ENCODE measurements at places on chromosomes 2 and 18.
A peak's percentile ranks its signal among the peaks of the same experiment; 100 is the strongest.

DNA sequence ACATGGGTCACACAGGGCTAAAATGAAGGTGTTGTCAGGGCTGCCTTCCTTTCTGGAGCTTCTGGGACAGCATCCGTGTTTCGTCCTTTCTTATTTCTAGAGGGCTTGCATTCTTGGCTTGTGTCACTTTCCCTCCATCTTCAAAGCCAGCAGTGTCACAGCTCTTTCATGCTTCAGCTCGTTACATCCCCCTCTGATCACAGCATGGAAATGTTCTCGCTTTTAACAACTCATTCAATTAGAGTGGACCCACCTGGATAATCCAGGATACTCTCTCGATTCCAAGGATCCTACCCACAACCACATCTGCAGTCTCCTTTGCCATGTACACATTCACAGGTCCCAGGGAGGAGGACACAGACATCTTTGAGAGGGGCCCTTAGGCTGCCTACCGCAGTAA lies 316.2 kb upstream of the FIGN start:
- no peak for DNase-seq

DNA sequence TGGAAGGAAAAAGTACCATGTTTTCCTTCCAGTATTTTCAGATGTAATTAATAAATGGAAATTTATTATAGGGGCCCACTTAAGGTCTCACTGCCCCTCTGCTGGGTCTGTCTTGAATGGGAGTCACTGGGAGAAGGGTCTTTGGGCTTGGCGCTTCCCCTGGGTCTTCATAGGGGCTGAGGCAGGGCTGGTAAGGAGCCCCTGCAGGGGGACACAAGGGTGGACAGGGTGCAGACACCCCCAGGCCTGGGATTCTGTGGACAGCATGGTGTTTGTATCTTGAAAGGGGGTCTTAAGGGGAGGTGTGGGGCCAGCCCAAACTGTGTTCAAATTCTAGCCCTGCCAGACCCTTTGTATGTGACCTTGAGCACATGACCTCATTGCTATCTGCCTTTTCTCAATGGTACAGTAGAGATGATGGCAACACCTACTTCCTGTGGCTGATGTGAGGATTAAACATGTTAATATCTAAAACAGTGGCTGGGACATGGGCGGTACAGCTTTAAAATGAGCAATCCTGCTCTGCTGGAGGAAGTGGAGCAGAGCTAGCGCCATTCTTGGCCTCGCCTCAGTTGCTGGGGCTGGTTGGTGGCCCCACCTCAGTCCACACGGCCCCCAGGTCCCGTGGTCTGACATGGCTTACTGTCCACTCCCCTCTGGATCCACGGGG lies 71.6 kb downstream of the GNAL start:
- peak; percentile 16 for DNase-seq

DNA sequence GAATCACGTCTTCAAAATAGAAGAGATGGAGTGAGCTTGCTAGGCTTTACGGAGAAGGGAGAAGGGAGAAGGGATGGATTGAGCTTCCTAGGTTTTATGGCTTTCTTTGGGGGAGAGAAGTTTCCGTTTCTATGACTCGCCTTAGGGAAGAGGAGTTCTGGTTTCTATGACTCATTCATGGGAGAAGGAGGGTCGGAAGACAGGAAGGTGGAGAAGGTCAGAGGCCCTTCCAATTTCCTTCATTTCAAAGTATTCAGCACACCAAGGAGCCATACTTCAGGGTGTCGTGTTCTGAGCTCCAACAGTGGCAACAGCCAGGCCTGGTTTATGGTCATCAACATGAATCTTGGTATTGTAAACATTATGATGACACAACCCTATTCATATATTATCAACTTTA lies 284.7 kb upstream of the VWC2L start:
- DNase-seq, result no peak

DNA sequence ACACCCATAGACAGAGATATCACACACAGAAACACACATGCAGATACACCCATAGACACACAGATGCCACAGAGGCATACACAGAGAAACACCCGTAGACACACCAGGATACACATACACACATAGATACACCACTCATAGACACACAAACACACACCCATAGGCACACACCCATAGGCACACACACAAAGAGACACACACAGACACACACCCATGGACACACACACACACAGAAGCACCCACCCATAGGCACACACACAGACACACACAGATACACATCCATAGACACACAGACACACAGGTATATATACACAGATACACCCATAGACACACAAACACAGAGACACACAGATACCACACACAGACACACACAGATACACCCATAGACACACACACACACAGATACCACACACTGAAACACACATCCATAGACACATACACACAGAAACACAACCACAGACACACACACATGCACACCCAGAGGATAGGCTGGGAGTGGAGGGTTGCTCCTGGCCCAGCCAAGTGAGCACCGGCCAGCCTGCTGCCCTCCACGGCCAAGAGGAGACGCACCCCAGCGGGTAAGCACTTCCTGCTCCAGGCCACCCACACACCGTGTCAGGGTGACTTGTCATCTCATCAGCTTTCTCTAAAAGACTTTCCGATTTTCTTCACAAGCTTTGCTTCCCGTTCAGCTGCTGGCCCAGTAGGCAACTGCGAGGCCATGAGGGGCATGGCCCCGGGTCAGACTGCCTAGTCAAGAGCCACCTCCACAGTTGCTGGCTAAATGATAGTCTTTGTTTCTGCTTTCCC lies 14.1 kb upstream of the CNNM3 start:
- no peak for DNase-seq

DNA sequence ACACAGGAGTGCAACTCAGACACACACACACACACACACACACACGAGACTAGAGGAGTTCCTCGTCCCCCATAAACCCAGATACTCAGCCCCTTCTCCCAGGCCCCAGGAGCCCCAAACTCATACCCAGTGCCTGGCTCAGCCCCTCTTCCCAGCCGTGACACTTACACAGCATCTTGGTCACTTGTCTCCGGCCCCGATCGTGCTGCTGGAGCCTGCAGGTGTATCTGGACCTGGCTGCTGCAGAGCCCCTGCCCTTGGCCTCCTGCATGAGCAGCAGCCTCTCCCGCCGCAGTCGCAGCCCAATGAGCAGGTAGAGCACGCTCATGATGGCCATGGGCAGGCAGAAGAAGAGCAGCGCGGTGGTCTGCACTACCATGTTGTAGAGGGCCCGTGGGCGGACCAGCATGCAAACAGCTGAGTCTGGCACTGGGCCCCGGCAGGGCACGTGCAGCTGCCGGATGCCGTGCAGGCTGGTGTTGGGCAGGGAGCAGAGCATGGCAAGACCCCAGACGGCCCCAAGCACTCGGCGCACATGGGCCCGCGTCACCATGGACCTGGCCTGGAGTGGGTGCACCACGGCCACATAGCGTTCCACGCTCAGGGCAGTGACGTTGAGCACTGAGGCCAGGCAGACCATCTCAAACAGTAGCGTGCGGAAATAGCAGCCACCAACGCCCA lies 2.1 kb downstream of the NMUR1 start:
- no peak for DNase-seq

DNA sequence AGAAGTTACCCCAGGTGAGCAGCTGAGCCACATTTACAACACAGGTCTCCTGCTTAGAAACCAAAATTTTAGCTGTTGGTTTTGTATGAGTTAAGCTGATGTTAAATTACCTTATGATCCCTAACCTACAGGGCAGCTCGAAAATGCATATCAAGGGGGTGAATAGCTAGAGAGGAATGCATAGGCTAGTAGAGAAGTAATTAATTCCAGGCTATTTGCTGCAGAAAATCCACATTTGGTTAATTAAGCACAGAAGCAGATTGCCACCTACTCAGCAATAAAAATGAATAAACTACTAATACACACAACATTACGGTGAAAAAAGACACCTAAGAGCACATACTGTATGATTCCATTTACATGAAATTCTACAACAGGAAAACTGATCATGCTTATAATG lies 91.4 kb downstream of the OSBPL1A start:
- DNase-seq, result no peak

- no peak for DNase-seq
Observed at GRCh38 chr18:60892441-60892840, 440.8 kb upstream of the CDH20 start.

- no peak for DNase-seq
Observed at GRCh38 chr2:230447036-230447435, 31.0 kb downstream of the SP100 start.

- no peak for DNase-seq
Observed at GRCh38 chr18:54742120-54742519, 86.2 kb upstream of the RAB27B start.

- DNase-seq, result peak; percentile 51
Observed at GRCh38 chr2:199471443-199472057, 13.8 kb upstream of the SATB2 start.

DNA sequence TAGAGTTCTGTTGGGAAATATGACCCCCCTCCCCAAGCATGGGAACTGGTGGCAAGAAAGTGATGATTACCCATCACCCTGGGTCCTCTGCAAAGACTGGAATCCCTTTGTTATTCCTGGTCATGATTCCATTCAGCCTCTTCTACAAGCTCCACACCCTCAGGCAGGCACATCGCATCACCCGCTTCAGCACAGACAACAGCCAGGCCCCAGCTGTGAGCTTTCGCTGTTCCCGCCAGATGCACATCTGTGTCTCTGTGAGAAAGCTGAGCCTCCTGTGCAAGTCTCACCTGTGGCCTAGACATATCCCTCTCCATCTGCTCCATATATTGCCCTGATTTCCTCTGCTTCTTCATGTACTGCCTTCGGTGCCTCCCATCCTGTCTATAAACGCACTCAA lies 368.0 kb upstream of the RAB6C start:
- DNase-seq, result no peak

- DNase-seq, result peak; percentile 53
Observed at GRCh38 chr2:26822877-26823276, 25.1 kb upstream of the DPYSL5 start.

- DNase-seq, result no peak
Observed at GRCh38 chr2:50645346-50645745, 386.6 kb downstream of the NRXN1 start.

DNA sequence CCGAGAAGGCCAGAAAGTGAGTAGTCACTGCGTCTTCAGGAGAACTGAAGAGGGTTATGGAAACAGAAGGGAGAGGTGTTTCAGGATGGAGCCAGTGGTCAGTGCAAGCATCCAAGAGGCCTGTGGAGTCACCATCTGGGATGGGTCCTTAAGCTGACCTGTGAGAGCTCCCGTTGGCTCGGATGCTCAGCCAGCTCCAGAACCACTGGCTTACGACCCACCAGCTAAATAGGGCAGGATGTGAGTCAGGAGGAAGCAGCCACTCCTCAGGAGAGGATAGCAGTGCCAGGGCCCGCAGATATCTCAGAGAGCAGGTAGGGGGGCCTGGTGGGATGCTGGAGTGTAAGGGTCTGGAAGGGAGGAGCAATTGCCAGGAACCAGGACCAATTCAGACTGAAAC lies 63.1 kb upstream of the B3GNT7 start:
- DNase-seq, result no peak

GRCh38 chr18:3529077-3529476 lies 79.1 kb downstream of the TGIF1 start:
- DNase-seq, result no peak

GRCh38 chr2:103327386-103327785 lies 565.6 kb downstream of the TMEM182 start:
- DNase-seq, result no peak

DNA sequence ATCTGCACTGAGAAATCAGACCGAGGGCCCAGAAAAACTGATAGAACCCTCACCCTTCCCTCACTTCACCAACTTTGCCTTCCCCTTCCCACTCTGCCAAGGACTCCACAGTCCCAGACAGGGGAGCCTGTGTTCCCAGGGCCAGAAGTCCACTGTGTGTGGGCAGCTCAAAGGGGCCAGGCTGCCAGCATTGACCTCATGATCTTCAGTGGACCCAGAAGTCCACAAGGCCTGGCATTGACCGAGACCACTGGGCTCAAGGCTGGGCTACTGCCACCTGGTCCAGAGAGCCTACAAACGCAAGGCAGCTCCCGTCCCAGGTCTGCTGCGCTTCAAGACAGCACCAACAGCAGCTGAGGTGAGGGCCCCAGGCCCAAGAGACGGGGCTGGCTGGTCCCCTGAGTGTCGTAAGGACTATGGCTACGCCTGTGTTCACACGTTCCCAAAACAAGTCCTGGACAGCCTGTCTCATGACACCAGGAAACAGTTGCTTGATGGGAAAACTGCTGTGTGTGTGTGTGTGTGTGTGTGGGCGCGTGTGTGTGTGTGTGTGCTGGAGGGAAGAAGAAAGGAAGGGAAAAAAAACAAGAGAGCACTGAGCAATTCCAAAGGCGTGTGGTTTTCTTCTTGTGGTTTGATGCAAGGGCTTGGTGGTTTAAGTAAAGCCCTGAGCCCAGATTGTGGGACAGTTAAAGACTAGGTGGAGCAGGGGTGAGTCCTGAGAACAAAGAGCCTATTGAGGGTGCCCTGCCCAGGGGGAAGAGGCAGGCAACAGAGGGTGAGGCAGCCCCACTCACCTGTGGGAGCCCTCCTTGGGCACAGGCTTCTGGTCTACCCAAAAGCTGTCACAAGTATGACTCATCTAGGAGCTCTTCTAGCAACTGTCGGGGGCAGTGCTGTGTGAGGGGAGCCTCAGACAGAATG lies 46.6 kb upstream of the ZBTB7C start:
- DNase-seq, result peak; percentile 82

DNA sequence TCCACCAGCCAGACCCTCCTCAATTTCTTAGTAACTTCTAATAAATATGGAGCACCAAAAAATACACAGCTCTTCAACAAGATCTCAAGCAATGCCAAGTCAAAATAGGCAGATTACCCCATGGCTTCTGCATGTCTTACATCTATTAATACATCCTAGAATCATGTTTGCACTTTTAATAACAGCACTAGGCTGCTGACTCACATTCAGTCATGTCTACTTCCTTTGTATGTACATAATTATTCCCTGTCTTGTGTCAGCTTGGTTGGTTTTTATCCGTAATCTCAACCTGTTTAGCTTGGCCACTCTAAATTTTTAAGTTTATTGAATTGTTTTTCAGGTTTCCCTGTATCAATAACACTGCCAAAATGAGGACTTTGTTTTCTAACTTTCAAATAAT lies 420.1 kb upstream of the ACVR2A start:
- no peak for DNase-seq

DNA sequence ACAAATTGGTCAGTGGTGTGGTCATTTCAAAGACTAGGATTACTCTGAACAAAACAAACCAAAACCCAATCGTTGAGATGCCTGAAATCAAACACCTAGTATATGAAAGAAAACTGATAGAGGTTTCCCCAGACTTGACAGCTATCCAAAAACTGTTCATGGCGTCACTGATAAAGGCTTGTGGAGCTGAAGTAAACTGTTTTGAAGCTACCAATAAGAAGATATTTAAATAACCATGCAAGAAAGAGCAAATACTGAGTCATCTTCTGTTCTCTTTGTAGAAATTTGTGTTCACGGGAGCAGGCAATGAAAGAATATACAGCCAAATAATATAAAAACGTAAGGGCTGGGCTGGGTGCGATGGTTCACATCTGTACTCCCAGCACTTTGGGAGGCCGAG lies 7.5 kb upstream of the COLEC11 start:
- DNase-seq, result no peak

Measured in MV-4-11 (cell line).